ENCODE measurements at places on chromosomes 1 and 21.

DNA sequence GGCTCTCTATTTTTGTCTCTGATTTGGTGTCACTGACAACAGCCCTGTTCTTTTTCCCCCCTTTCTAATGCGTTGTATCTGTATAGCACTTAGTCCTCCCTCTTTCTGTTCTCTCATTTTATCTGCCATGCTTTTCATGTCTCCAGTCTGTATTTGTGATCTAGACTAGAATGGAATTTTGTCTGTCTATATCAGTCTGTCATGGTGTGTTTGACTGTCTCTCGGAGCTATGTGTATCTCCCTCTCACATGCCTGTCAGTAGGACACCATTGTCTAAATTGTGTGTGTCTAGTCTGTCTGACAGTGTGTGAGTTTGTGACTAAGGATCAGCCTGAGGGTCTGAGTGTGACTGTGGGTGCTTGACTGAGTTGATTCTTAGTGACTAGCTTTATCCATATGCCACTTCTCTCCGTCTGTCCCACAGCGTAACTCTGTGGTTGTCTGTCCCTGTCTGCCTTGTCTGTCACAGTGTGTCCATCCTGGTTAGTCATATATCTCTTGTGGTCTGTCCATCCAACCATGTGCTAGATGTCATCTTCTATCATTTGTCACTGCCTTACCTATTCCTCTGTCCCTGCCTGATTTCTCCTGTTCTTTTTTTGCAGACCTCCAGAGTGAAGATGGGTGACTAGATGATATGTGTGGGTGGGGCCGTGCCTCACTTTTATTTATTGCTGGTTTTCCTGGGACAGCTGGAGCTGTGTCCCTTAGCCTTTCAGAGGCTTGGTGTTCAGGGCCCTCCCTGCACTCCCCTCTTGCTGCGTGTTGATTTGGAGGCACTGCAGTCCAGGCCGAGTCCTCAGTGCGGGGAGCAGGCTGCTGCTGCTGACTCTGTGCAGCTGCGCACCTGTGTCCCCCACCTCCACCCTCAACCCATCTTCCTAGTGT is 1.4 kb upstream of the B4GALT2 start:
- no peak for DNase-seq

GRCh38 chr1:33841494-33841893 is 22.4 kb upstream of the HMGB4 start:
- no peak for DNase-seq

DNA sequence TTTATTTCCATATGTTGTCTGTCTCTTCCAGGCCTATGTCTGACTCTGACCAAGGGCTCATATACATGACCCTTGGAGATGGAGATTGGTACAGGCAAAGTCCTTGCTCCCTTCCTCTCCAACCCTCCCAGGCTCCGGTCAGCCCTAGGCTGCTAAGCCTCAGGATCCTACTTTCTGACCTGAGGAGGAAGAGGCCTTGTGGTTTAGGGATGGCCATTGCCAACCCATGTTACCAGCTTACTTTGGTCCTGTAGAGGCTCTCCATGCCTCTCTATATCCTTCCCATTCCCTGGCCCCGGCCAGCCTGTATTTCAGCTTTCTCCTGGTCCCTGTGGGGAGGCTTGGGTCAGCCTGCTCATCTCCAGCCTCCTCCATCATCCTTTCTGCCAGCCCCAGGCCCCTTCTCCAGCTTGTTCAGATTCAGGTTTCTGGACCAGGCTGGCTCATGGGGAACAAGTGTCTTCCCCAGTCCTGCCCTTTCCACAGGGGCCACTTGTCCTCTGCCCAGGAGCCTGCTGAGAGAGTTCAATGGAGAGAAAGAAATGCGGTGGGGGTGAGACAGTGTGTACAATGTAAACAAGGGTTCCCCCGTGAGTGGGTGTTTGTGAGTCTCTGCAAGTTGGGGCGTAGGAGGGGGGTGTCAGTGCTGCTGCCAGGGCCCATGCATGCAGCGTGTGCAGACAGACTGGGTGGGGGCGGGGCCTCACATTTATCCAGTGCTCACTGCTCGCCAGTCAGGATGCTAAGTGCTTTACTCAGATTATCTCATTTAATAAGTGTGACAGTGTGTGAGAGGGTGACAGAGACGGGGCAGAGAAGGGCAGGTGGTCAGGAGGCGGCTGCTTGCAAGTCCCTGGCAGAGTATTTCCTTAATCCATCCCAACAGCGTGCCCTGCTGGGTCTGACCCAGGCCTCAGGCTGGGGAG is 31.3 kb upstream of the FOXO6 start:
- DNase-seq, result no peak

GRCh38 chr1:2980073-2980791 is 41.0 kb upstream of the ACTRT2 start:
- no peak for DNase-seq

DNA sequence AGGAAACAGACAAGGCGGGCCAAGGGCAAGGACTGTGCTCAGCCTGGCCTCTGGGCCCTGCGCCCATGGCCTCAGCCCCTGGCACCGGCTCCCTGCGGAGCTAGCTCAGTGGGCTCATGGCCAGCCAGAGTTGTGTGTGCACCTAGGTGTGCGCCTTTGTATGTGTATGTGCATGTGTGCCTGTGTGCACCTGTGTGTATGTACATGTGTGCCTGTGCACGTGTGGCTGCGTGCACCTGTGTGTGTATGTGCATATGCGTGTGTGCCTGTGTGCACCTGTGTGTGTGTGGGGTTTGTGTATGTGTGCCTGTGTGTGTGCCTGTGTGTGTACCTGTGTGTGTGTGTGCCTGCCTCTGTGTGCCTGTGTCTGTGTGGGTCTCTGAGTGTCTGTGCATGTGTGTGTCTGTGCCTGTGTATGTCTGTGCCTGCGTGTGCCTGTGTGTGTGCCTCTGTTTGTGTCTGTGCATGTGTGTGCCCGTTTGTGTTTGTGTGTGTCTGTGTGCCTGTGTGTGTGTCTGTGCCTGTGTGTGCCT is 7.4 kb downstream of the GPR137B start:
- DNase-seq, result no peak
